ENCODE measurements at places on chromosomes 13 and 19.

- DNase-seq: no peak
These were observed 12.4 kb downstream of the ZDHHC20 start for GRCh38 chr13:21446656-21447055.

- DNase-seq: no peak
These were observed 964 bp downstream of the PCDH17 start for GRCh38 chr13:57632276-57633140.

DNA sequence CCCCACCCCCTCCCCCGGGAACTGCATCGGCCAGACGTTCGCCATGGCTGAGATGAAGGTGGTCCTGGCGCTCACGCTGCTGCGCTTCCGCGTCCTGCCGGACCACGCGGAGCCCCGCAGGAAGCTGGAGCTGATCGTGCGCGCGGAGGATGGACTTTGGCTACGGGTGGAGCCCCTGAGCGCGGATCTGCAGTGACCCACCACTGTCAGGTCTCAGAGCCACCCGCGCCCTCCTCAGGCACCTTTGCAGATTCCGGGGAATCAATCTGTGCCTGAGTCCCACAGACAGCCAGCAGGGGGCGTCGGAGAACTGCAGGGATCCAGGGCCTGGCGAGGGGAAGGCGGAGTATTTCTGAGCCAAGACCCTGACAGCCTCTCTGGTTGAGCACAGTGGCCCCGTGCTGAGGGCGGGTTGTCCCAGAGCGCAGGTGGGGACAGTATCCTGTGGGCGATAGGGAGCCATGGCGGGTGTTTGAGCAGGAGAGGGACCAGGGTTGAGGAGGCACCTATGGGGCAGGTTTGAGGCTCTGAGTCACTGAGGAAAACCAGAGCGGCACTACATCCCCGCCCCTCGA, 30.4 kb upstream of the CYP4F8 start:
- peak; percentile 57 for DNase-seq

DNA sequence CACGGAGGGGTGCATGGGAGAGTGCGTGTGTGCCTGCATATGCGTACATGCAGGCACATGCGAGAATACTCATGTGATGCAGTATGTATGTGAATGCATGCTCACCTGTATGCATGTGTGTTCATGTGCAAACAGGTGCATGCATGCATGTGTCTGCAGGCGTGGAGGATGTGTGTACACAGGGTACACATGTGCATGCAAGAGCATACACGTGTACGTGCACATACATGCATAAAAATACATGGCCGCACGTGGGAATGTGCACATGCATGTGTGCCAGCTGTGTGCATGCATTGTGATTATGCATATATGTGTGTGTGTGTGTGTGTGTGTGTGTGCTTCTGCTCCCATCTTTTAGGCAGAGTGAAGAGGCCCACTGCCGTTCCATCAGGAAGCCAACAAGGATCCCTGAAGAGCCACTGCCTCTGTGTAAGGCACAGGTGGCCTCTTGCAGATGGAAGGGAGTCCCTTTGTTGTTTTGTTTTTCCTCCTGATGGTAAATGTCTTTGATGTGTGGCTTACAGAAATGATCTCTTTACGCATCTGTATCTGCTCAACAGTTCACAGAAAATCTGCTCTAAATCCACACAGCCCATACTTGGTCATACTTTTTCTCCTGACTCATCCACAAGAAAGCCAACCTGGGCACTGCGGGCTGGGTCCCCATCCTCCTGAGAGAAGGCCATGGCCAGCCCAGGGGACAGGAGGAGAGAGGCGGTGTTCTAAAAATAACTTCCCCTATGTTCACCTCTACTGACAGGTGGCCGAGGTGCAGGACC, 50.7 kb downstream of the KLF2 start:
- no peak for DNase-seq

GRCh38 chr13:110037925-110038573, 251.7 kb upstream of the IRS2 start:
- DNase-seq: no peak

GRCh38 chr19:5271145-5271544, 69.5 kb downstream of the PTPRS start:
- no peak for DNase-seq

DNA sequence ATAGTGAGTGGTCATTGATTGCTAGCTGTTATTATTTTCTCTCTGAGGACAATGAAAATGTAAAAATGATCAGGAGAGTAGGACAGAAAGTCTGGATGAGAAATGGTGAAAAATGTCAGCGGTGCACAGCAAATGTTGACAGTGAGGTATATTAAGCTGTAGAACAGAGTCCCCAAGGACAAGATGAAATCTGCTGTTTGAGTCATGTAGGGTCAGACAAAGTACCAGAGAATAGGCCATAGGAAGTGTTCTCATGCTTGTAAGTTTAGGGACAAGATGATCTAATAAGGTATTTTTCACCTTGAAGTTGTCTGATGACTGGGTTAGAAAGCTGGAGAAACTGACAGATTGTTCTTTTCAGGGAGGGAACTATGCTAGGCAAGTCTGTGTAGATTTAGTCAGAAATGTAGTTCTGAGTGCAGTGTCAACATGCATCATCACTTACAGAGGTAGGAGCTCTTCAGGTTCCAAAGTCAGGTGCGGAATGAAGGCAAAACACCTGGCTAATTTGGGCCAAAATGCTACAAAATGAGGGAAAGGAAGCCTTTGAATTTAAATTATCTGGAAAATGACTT, 369.3 kb downstream of the DLEU7 start:
- no peak for DNase-seq

DNA sequence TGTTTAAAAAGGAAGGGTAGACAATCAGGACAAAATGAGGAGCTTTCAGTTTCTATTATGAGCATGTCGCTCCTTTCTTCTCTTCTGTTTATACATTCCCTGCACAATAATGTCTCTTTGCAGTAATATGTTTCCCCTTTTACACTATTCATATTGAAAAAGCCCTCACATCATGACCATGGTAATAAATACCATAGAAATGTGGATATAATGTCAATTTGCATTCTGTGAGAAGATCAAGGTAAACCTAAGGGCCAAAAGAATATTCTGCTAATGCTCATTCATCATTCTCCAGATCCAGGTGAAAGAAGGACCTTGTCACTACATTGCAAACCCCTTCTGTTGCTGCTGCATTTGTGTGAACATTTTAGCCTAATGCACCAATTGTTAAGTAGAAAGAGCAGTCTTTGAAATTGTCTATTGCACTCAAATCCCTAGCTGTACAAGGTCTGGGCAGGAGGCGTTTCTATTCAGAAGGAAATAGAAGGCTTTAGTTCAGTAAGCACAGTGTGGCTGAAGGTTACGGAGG, 117.6 kb upstream of the SOX21 start:
- DNase-seq: no peak

Measured in fibroblast of villous mesenchyme (primary cell).